ENCODE measurements at places on chromosomes 4 and X.

GRCh38 chr4:17188547-17189400, 290.3 kb upstream of the LDB2 start:
- no peak for DNase-seq

- no peak for DNase-seq
Observed at GRCh38 chrX:120797188-120797851, 78.3 kb downstream of the CT47B1 start.

- DNase-seq: no peak
Observed at GRCh38 chr4:189355590-189355989, 585.1 kb upstream of the FRG1 start.

DNA sequence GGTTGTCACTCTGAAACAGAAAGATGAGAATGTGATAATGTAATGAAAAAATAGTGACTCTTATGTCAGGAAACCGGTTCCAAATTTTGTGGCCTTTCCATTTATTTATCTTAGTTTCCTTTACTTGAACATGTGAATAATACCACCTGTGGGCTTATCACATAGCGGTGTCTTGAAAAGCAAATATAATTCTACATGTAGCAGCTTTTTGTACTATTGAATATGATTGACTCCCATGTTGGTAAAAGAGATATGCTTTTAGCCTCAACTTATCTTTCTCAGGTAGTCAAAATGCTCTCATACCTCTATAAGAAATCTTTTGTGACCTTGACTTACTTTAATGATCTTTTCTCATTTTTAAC, 12.0 kb downstream of the PRDM8 start:
- DNase-seq: no peak

DNA sequence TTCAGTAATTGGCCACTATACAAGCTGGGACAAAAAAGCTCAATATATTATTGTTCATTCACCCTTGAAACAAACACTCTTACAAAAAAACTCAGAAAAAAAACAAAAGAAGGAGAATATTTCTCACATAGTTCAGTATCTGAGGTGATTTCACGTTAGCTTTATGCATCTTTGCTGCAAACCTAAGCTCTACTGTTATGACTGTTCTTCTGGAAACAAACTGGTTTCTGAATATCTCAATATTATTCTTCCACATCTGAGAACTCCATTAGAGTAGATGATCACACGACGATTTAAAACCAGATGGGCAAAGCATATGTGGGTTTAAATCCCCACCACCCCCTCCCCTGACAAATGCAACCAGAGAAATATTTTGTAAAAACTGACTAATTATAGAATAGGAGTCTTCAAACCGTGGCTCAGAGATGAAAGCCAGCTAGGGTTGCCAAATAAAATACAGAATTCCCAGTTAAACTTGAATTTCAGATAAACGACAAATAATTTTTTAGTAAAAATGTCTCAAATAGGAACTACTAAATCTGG, 182.0 kb upstream of the FAM241A start:
- DNase-seq: no peak

- DNase-seq: no peak
Observed at GRCh38 chr4:182429896-182430295, 186.7 kb downstream of the TENM3 start.

GRCh38 chrX:134542485-134542884, 82.5 kb downstream of the HPRT1 start:
- DNase-seq: no peak

DNA sequence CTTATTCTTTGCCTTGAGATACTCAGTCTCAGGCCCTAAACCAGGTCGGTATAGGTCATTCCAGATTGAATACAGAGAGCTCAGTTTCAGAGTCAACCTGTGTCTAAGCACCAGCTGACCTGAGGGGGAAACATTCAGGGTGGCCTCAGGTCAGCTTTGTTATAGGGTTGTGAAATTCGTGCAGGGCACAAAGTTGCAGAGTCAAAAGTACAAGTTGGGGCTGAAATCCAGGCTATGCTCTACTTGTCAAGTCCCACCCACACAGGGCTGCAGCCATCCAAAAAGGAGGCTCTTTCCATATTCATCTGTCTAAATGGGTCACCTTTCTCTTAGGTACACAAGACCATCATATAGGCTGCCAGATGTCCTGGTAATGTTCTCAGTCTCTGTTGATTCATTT, 89.7 kb downstream of the ITIH6 start:
- no peak for DNase-seq

DNA sequence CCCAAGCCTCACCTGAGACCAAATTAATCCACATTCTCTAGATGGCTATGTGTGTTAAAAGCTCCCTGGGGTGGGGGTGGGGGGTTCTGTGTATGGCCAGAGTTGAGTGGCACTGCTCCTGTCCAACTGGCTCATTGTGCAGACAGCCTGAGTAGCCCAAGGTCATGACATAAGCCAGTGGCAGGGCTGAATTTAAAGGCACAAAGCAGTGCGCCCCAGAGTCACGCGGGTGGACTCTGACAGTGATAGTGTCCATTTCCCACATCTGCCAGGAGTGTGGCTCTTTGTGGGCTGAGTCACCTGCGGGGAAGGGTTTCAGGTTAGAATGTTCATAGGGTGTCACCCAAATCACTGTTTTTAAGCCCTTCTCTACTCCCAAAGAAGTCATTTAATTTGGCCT, 45.4 kb downstream of the SCD5 start:
- no peak for DNase-seq

- DNase-seq: no peak
Observed at GRCh38 chr4:137267024-137267423, 265.3 kb downstream of the PCDH18 start.

DNA sequence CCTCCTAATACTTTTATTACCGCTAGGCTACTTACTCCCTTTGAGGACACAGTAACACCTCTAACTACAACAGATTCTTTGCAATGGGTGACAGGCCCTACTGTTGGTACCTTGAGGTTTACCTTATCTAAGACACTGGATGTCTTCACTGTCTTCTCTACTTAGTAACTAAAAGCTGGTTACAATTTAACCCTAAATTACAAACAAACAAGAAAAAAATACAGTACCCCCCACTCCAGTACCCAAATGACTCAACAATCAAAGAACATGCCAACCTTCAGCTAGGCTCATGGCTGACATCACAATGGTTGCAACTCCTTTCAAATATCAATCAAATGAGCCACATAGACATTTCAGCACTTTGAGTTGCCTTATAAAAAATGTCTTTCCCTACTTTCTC, 198.0 kb downstream of the GUCY2F start:
- no peak for DNase-seq

DNA sequence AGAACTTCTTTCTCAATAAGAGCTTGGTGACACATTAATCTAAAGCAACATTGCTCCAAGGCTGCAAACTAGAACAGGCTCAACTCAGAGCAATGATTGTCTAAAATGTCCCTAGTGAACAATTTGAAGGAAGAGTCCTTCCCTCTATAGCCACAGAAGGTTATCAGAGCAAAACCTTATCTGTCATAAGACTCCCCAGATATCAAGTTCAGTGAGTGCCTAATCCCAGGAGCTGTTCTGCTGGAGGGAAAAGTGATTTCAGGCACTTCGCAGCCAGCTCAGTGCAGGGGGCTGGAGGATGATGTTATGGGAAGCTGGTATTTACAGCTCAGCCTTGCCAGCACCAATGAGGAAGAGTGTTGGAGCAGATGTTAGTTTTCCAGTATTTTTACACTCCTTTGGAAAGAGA, 497.5 kb downstream of the INPP4B start:
- no peak for DNase-seq

GRCh38 chrX:109672239-109672638, 47.3 kb upstream of the KCNE5 start:
- DNase-seq: no peak

- DNase-seq: no peak
Observed at GRCh38 chr4:119337010-119337409, 15.1 kb upstream of the FABP2 start.

GRCh38 chrX:140087875-140088274, 122.6 kb upstream of the CXorf66 start:
- no peak for DNase-seq

- DNase-seq: no peak
Observed at GRCh38 chr4:177385576-177386277, 56.5 kb downstream of the AGA start.

GRCh38 chr4:24768604-24769003, 26.8 kb upstream of the SOD3 start:
- no peak for DNase-seq

- no peak for DNase-seq
Observed at GRCh38 chrX:88072339-88073030, 554.9 kb downstream of the KLHL4 start.

GRCh38 chr4:57214654-57215411, 104.6 kb upstream of the IGFBP7 start:
- no peak for DNase-seq

DNA sequence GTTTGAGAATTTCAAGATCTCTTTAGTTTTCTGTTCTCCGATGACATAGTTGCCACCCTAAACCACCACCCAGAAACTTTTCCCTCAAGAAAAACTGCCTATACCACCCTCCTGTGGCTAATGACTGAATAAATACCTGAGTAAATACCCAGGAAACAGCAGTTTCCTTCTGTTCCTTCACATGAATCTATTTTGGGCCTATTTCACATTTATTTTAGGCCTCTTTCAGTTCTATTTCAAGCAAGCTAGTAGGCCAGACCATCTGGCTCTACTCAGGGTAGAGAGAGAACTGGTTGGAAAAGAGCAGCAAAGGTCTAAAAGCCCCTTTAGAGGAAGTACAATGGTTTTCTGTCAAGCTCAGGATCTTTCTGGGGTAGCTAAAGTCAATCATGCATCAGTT, 23.4 kb downstream of the ARHGEF9 start:
- no peak for DNase-seq

DNA sequence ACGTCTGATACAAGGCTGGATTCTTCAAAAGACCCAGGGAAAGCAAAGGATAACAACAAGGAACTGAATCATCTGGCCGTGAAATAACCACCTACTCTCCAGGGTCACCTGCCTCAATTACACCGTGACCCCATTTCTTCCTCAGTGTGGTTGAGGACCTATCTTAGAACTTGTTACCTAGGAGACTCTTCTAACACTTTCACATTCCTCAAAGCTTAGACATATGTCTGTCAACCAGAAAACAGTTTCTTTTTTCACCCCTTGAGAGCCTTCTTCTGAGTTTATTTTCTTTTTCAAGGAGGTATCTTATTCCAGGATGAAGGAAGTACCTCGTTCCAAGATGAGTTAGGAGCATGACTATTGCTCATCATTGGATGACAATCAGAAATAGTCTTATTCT, 337.8 kb downstream of the ARHGAP24 start:
- DNase-seq: no peak

DNA sequence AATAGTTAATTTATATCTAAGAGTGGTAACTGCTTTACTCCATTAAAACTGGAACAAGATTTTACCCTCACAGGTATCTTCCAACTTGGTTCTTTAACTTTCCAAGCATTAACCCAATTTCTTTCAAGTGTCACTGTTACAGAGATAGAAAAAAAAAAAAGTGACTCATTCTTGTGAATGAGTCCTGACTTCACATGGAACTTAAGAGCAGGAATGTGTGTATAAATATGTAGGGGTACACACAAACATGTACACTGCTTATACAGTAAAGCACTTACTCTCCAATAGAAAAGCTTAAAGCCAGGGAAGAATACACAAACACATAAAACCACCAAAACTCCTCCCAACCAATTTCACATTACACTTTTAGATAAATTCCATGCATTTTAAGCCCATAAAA, 38.8 kb downstream of the TAPT1 start:
- DNase-seq: no peak

DNA sequence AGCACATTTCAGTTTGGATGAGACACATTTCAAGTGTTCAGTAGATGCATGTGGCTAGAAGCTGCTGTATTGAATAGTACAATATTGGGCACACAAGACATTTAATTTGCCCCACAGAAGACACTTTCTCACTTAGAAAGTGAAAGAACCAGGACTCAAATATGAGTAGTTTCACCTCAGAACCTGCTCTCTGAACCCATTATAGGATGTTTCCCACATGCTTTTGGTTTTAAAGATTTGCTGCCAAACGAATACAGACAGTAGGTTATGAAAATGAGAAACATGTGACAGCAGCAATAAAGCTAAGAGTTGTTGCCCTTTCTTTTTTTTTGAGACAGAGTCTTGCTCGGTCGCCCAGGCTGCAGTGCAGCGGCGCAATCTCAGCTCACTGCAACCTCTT, 32.3 kb downstream of the C4orf54 start:
- no peak for DNase-seq

DNA sequence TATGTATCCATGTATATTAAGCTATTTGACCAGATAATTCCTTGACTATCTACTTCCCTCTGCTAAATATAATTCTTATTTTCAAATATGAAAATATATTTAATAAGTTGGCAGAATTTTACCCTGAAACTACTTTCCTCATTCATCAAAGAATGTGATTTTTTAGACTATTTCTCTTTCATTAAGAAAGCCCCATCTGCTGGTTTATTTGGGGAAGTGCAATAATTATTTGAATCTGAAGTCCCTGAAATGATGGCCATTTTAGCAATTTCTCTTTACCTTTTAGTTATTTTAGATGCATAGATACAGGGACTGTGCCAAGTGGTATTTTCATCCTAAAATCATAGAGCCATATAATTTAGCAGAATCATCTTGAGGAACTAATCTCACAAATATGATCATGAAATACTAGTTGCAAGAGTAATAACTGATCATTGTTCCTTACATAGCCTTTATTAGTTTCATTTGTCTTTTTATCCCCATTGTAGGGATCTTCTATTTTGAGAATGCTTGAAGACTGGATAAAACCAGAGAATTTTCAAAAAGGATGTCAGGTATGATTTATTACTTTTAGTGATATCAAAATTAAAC, 39.0 kb downstream of the ENPEP start:
- DNase-seq: no peak

DNA sequence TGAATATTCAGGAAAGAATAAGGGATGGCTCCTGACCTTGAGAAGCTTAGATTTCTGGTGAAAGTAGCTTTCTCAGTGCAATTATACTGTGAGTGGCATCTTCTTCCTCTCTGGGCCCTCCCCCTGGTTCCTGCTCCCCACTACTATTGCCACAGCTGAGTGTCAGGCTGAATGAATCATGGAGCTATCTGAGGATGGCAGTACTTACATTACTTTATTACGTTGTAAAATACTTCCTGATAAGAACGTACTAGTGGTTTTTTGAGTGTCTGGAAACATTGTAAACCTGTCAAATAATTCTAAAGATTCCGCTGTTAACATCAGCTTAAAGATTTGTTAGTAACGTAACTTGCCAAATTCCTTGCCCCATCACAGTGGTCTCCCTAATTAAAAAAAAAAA, 36.2 kb downstream of the ARHGAP10 start:
- no peak for DNase-seq

DNA sequence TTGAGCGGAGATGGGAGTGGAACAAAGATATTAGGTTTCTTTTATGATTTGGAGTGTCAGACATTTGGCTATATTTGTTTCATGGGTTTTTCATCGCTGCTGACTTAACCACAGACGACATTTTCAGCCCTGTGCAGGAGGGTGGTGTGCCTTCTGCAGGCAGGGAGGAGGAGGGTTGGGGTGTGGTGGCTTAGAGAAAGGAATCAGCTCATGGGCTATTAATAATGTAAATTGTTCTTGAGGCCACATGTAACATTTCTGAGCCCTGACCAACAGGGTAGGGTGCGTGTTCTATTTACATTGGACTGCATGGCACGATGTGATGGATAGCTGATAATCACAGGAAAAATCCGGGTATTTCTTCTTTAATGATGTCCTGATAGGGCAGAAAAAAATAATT, 67.6 kb downstream of the POLA1 start:
- no peak for DNase-seq

- no peak for DNase-seq
Observed at GRCh38 chrX:153408871-153409351, 2.4 kb upstream of the ZFP92 start.

- DNase-seq: no peak
Observed at GRCh38 chrX:51697397-51697796, 12.9 kb upstream of the CENPVL1 start.
